ENCODE measurements at places on chromosomes 1 and 21.

GRCh38 chr21:33811167-33812010, 104.2 kb downstream of the ATP5PO start:
- DNase-seq, result no peak

DNA sequence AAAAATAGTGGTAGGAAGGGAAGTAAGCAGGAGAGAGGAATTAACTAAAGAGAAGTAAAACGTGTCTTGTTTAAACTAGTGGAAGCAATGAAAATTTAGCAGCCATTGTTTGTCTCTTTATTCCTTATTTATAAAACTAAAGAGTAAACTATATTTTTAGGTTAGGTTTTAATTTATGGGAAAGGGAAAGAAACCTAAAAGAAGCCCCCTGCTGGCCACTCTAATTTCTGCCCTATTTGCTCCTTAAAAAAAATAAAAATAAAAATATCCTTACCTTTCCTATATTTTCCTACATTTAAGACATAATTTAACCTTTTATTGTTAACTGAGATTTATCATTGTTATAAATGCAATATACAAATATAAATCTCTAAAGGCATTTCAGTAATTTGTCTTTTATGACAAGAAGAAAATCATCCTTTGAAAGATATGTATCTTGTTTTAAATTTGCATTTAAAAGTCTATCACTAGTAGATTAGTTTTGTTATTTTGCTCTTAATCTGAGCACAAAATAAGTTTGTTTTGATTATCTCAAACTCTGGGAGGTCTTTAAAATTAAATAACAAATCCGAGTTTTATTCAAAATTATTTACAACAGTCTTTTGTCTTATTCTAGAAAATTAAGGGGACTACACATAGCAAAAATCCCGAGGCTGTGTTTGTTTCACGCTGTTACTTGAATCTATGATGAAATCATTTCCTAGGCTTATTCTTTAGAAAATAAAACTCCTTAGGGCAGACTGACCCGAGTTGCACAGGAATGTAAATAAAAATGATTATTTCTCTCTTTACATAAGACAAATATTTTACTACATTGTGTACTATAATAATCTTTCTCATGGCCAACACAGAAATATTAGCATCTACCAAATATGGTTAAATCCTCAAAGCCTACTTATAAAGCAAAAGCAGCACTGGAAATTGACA, 201.7 kb downstream of the NRIP1 start:
- no peak for DNase-seq

- no peak for DNase-seq
These were observed 82.3 kb downstream of the TM2D1 start for GRCh38 chr1:61642475-61643232.

DNA sequence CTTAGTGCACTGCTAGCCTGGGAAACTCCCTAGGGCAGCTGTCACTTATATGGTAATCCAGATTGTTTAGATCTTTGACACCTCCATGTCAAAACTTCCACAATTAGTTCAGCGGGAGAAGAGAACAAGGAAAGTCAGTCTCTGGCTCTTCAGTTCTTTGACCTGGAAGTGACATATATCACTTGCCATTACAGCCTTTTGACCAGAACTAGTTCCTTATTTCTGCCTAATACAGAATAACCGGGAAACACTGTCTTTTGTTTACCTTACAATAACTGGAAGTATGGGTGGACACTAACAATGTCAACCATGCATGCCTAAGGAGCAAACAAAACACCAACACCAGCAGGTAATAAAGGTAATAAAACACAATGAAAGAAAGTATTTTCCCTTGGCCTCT, 68.3 kb downstream of the C4BPA start:
- no peak for DNase-seq

DNA sequence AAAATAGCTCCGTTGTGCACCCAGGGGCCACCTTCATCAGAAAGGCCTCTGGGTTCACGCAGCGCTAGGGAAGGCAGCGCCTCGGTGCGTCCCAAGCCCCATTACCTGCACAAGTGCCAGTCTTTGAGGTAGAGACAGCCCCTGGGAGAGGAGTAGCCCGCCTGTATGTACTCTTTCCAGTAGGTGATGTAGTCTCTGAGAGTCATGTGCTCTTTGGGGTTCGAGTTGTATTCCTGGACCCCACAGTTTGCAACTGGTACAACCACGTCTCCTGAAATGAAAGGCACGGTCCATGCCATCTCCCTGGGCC, 601 bp downstream of the JMJD4 start:
- DNase-seq, result no peak

DNA sequence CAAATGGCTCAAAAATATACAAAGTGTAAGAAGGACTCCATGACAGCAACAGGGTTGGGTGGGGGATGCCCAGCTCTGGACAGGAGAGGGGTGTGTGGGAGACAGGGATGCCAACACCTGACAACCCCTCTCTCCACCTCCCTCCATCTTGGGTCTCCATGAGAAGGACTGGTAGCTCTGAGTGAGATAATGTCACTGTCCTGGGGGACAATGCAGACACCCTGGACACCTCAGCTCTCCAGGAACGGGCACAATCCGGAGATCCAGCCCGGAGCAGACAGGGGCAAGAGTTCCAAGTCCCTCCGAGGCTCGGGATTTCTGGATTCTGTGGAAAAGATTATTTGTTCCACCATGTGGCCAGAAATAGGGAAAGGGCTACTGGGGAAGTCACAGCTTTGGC, 122.5 kb downstream of the GLIS1 start:
- DNase-seq, result no peak

GRCh38 chr1:72485801-72486200, 203.5 kb upstream of the NEGR1 start:
- no peak for DNase-seq

DNA sequence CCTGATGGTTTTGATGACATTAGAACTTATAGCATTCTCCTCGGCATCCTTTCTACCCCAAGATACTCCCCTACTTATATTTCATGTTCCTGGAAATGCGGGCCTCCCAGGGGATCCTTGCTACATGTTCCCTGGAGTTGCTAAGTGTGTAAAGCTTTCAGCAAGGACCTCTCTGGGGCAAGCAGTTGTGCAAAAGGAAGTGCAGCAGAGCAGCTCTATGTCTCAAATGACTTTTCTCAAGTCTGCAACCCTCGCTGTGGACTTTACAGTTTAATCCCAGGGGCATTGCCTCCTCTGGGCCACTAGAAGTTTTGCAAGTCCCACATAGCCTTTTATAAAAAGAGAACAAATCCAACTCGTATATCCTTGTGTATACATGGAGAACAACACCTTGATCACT, 20.8 kb upstream of the MNDA start:
- no peak for DNase-seq

- no peak for DNase-seq
These were observed 53.4 kb downstream of the CD2 start for GRCh38 chr1:116807394-116808199.

GRCh38 chr1:26910343-26911160, 3.2 kb downstream of the NR0B2 start:
- DNase-seq, result no peak

DNA sequence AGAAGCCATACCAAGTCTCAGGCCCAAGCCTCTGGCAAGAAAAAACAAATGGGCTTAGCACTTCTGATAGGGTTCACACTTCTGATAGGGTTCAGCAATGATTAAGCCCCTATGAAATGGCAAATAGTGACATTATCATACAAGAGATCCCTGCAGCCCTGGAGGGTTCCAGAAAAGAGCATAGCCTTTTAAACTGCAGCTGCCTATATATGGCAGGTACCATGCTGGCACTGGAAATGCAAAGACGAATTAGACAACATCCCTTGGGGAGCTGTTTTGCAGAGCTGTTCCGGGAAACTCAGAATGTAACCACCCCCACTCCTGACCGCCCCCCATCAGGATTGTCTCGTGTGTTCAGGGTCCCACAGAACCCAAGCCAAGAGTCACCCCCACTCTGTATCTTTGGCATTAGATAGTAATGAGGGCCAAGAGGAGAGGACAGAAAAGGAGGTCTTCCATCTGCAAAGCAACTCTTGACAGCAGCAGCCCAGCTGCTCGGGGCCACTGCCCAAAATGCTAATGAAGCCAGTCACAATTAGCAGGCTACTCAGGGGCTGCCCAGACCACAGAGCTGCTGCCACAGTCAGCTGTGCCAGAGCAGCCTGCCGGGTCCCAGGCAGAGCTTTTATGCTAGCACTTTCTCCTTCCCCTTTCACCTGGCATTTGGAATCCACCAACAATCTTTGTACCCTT, 50.9 kb downstream of the ITPKB start:
- DNase-seq, result no peak

DNA sequence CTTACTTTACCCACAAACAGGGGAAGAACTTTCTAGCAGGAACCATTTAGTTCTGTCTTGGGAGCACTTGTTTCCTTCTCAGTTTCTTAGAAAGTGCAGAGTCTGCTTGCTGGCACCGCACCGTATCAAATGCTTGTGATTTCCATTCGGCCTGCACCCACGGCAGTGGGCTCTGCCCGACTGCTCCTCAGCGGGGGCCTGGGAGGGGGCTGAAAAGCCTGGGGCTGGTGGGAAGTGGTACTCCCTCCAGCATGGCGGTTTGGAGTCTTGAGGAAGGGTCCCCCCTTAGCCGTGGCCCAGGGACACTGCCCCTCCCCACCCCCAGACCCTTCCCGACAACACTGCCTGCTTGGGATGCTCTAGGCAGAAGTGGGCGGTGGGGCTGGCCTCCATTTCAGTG, 57.0 kb downstream of the KIF26B start:
- no peak for DNase-seq

DNA sequence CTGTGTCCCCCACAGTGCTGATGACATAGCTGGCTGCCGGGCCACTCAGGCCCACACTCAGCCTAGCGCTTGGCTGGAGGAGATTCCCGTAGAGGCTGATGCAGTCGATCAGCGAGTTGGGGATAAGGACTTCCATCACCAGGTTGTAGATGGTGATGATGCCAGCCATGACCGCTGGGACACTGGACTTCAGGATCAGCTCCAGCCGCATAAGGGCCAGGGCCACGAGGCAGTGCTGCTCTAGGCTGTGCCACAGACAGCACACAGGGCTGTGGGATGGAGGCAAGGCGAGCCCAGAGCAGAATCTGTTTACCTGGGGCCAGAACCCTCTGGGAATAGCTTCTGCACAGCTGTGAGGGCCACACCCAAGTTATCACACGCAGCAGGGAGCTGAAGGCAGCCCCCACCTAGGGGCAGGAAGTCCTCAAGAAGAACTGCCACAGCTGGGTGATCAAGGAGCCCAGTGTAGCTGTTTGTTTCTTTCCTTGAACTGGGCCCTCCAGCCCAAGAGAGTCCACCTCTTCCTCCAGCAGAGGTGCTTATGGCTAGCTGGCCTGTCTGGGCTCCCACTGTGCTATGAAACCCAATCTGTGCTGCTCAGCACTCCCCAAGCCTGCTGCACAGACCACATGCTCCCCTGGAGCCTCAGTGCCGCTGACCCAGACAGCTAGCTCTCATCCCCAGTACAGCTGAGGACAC, 6.2 kb downstream of the SLC2A1 start:
- DNase-seq, result no peak

GRCh38 chr1:43890815-43891214, 42.8 kb upstream of the ARTN start:
- DNase-seq, result no peak

- no peak for DNase-seq
These were observed 827 bp upstream of the URB1 start for GRCh38 chr21:32393677-32394001.

GRCh38 chr1:209038735-209039134, 544.8 kb upstream of the CAMK1G start:
- DNase-seq, result no peak

- no peak for DNase-seq
These were observed 58.2 kb downstream of the ZNF644 start for GRCh38 chr1:90963651-90964050.

GRCh38 chr1:184027826-184028695, 9.5 kb downstream of the COLGALT2 start:
- no peak for DNase-seq

DNA sequence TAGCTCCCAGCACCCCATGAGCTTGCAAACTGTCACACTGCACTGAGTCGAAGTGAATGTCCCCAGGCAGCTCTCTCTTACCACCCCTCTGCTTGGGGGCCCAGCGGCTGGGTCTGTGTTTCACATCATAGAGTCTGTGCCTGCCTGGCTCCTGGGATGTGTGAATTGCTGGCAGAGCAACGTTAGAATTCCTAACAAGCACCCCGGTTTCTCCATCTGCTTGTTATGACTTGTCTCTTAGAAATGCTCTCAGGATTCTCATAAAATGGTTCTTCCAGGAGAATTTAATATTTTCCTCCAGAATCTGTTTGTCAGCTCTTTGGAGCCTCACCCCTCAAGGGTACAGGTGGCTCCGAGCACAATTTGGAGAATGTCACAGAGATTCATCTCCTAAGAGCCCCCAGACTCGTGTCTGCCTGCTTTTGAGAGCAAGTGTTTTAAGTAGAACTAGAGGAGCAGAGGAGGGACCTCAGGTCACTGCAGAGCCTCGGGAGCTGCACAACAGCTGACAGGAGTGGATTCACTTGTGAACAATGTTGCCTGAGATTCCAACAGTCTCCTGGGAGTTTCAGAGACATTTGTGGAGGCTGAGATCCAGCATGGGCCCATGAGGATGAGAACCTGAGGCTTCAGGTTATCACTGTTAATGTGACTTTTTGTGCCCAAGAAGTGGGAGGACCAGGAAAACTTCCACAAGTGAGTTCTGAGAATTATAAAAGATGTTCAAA, 131.5 kb downstream of the KCNJ6 start:
- DNase-seq, result no peak

DNA sequence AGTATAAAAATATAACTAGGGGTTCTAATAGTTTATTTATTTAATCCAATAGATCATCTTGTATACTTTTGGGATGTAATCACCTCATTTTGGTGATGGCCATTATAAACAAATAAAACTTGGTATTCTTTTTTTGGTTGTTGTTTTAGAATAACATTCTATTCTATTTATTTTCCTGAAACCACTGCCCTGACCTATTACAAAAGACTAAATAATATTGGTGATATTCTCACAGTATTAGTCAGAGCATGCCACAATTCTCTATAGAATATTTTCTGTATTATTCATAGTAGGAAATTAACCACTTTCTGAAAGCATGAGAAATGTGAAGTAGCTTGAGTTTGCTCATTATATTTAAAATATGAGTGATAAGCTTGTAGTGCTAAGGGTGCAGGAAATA, 54.1 kb upstream of the LRRC7 start:
- DNase-seq, result no peak

DNA sequence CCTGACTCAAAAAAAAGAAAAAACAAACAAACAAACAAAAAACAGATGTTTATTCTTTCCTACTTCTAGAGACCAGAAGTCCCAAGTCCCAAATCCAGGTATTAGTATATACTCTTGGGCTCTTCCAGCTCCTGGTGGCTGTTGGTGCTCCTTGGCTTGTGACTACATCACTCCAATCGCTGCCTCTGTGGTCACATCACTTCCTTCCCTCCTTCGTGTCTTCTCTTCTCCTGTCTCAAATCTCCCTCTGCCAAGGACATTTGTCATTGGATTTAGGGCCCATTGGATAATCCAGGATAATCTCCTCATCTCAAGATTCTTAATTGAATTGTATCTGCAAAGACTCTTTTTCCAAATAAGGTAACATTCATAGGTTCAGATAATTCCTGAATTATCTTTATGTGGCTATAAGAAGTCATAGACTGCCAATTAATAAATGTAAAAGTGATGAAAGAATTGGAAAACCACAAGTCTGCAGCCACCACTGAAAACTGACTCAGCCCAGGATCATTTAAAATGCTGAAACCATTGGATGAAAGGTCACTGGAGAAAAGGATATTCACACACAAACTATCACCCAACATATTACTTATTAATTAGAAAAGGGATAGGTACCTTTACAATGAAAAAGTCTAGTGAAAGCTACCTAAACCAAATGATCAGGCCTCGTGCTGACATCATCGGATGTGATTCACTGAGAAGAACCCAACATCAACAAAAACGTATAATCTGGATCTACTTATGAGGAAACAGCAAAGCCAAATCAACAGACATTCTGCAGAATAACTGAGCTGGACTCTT, 67.1 kb downstream of the ZNF281 start:
- DNase-seq, result no peak
